Gastrocnemius medialis (tissue), 4 donors: ENCODE measurements at places on chromosomes 5 and 9. TPM values are rescaled to one million over a fixed set of nuclear protein-coding genes. Genes with fewer than 3 reads are reported as not detected.

DNA sequence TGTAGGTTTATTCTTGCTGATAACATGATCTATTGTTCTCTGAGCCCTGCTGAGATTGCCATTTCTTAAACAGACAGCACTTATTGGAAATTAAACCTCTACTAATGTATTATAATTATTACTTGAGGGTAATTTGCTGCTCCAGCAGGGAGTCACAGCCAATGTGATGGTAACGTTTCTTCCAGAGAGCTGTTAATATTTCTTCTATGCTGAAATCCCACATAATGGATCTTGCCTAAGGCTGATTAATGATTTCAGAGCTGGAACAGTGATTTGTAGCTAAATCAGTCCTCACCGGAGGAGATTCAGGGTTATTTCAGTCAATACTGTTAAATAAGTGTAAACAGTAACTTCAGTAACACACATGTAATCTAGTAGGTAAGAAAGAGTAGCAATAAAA lies 170.1 kb downstream of the CDH12 start:
- no peaks in the 10 kb centered on the region for H3K36me3 ChIP-seq
- H3K27me3 ChIP-seq, result no peaks in the 10 kb centered on the region
- no peak overlapping the region for H3K27ac ChIP-seq
- no peak overlapping the region for H3K4me3 ChIP-seq

DNA sequence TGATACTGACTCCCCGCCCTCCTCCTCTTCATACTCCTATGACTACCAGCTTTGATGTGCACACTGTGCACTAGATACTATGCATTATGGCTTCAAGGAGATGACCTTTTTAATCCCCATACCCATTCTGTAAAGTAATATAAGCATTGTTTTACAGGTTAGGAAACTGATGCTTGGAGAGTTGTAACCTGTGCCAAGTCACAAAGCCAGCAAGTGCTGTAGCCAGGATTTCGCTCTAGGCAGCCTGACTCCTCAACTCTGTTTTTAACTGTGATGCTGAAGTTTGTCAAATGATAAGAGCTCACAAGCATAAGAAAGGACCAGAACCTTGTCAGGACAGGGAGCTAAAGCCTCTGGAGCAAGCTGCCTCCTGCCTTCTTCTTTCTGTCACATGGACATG lies 461.3 kb downstream of the TMEM232 start:
- H3K27ac ChIP-seq, result no peak overlapping the region
- no peaks in the 10 kb centered on the region for H3K36me3 ChIP-seq
- no peak overlapping the region for H3K4me3 ChIP-seq

DNA sequence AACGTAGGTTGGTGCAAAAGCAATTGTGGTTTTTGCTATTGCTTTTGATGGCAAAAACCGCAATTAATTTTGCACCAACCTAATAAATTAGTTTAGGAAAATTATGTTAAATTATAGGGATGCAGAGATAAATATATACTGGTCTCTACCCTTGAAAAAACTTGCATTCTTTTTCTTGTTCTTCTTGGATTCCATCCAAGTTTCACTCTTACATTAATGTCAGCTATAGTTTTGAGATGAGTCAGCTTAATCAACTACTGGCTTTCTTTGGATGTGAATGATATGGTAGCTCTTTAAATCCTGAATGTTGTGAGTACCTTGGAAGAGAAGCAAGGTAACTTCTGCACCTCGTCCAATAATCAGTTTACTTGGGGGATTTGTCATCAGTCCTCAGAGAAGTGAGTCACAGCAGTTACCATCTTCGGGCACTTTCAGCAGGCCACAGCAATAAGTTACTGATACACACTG lies 549.0 kb upstream of the ZNF608 start:
- no peaks in the 10 kb centered on the region for H3K27me3 ChIP-seq
- DNase-seq, result no peak
- H3K36me3 ChIP-seq, result no peaks in the 10 kb centered on the region
- H3K4me1 ChIP-seq, result peaks cover 6% of the 10 kb centered on the region
- no peak overlapping the region for H3K27ac ChIP-seq

DNA sequence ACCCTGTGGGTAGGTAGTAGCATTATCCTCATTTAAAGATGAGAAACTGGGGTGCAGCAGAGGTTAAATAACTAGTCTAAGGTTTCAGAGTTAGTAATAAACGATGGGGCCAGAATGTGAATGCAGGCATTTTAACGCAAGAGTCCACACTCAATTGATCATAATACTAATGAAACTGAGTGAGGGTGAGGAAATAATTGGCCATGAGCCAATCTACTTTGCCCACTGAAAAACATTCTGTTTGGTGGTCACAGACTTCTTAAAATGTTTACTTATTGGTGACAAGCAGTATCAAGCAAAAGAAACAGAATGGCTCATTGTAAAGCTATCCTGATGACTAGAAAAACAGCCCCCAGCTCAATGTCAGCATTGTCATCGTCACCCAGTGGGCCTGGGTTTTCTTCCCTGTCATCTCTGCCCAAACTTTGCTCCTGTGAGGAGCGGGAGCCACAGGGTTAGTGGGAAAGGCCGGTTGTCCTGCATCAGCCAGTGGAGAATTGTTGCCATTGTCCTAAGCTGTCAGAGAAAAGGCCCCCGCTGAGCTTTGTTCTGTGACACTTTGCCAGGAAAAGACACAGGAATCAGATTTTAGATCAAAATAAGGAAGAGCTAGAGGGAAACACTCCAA lies 77.3 kb upstream of the MAN2A1 start:
- H3K4me3 ChIP-seq, result no peak overlapping the region
- H3K27me3 ChIP-seq, result no peaks in the 10 kb centered on the region
- H3K27ac ChIP-seq, result no peak overlapping the region
- H3K4me1 ChIP-seq, result no peaks in the 10 kb centered on the region

DNA sequence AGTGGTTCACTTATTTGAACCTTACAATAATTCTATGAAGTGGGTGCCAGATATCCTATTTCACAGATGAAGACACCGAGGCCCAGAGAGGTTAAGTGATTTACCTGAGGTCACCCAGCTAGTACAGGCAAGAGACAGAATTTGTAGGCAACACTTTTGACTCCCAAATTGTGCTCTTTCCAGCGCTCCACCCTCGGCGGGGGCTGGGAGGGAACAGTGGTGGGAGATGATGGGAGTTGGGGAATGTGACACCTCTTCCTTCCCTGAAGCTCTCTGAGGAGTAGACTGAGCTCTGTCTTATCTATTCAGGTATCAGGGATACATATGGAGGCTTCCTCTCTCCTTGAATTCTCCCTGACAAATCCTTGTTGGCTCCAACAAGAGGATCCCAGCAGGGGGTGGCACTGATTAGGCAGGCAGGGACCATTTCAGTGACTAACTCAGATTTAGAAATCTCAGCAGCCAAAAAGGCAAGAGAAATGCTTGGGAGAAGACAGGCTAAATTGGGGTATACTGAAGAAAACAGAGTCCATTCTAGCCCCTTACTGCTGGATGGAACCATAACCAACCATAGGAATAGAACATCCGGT lies 95.8 kb upstream of the PANK3 start:
- no peak overlapping the region for H3K4me3 ChIP-seq
- H3K27ac ChIP-seq, result no peak overlapping the region
- H3K36me3 ChIP-seq, result no peaks in the 10 kb centered on the region
- H3K27me3 ChIP-seq, result no peaks in the 10 kb centered on the region

- peaks cover 3% of the 10 kb centered on the region for H3K4me1 ChIP-seq
- H3K27me3 ChIP-seq, result no peaks in the 10 kb centered on the region
- DNase-seq, result no peak
- H3K27ac ChIP-seq, result no peak overlapping the region
- H3K36me3 ChIP-seq, result no peaks in the 10 kb centered on the region
- H3K4me3 ChIP-seq, result no peak overlapping the region
Observed at GRCh38 chr5:119290607-119291006, 65.2 kb upstream of the TNFAIP8 start.

DNA sequence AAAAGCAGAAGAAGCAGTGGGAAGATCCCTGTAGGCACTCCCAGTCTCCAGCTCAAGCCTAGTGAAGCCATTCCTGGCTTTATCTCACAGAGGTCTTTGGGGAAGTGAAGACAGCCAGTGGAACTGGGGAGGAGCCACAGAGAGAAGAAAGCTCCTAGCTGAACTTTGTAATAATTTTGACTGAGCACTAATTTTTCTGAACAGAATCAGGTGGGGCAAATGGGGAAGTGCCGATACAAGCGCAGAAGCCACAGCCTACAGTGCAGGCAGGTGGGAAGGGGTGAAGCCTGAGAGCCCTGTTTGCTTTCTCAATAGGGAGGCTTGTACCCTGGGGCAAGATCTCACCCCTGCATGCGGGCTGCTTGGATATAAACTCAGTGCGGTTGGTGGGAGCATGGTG lies 48.4 kb upstream of the SNAPC3 start:
- no peaks in the 10 kb centered on the region for H3K4me1 ChIP-seq
- no peaks in the 10 kb centered on the region for H3K36me3 ChIP-seq
- H3K4me3 ChIP-seq, result no peak overlapping the region
- no peak for DNase-seq
- no peaks in the 10 kb centered on the region for H3K27me3 ChIP-seq
- no peak overlapping the region for H3K27ac ChIP-seq

FOXD4L5 gene
- total RNA-seq, result not detected

- no peak for DNase-seq
- no peak overlapping the region for H3K27ac ChIP-seq
- no peaks in the 10 kb centered on the region for H3K27me3 ChIP-seq
- H3K36me3 ChIP-seq, result no peaks in the 10 kb centered on the region
Observed at GRCh38 chr5:117615226-117615625, 1040.6 kb upstream of the SEMA6A start.

GRCh38 chr5:36423578-36424307 lies 122.0 kb upstream of the RANBP3L start:
- H3K4me3 ChIP-seq, result no peak overlapping the region
- no peaks in the 10 kb centered on the region for H3K27me3 ChIP-seq
- no peaks in the 10 kb centered on the region for H3K36me3 ChIP-seq
- no peak overlapping the region for H3K27ac ChIP-seq

SLC36A2 gene
- total RNA-seq, result 22.9 TPM
